ENCODE measurements at places on chromosomes 6 and 20. TPM values are rescaled to one million over a fixed set of nuclear protein-coding genes. Genes with fewer than 3 reads are reported as not detected.

GRCh38 chr6:77463861-77464494, 687 bp upstream of the HTR1B start:
- DNase-seq = peak; percentile 68
- H3K27me3 ChIP-seq = peaks cover 86% of the 10 kb centered on the region
- H3K36me3 ChIP-seq = no peaks in the 10 kb centered on the region
- peaks cover 14% of the 10 kb centered on the region for H3K4me1 ChIP-seq
- peak overlapping the region; percentile 72 for H3K4me3 ChIP-seq

DNA sequence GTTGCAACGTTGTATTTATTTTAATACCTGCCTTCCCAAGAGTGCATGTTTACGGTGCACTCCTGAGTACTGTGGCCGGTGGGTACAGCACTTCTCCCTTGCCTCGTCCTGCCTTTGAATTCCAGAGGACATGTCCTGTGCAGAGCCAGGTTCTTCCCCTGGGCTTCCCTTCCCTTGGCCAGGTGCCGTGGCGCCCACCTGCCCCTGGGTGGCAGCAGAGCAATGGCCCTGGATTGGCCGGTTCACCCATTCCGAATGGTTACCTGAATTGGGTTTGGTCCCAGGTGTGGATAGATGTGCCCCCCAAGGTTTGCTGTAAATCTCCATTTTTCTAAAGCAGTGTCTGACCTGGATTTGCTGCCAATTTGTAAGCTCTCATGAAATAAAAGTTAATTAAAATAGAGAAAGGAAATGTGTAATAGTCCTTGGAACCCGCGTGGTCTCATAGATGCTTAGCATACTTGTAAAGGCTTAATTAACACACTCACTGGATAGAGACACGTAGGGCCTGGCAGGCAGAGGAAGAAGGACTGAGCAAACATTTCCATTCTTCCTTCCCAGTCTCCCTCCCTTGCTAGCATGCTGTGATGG, 40.6 kb downstream of the DTD1 start:
- no peaks in the 10 kb centered on the region for H3K27me3 ChIP-seq
- no peak overlapping the region for H3K4me3 ChIP-seq
- H3K36me3 ChIP-seq = no peaks in the 10 kb centered on the region

DNA sequence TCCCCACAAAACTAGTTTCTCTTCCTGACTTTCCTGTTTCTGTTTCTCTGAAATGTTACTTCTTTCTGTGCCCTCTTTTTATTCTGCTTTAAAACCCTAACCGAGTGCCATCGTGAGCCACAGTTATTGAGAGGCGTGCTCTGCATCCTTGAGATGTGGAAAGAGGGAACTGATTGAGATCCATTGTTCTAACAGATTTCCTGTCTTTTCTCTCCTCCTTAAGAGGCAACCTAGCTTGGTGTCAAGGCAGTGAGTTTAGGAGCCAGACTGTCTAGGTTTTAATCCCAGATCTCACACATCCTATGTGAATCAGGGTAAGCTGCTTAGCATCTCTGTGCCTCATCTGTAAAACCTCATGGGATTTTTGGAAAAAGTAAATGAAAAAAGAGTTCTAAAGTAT, 57.5 kb downstream of the SNX9 start:
- H3K36me3 ChIP-seq = no peaks in the 10 kb centered on the region
- H3K27me3 ChIP-seq = no peaks in the 10 kb centered on the region
- peaks cover 30% of the 10 kb centered on the region for H3K4me1 ChIP-seq
- peak; percentile 47 for DNase-seq
- H3K27ac ChIP-seq = peak overlapping the region; percentile 61

GRCh38 chr6:148934539-148934938, 187.7 kb downstream of the UST start:
- DNase-seq = no peak
- H3K36me3 ChIP-seq = no peaks in the 10 kb centered on the region
- no peak overlapping the region for H3K4me3 ChIP-seq
- H3K27ac ChIP-seq = no peak overlapping the region

GRCh38 chr20:1656844-1657243, 735 bp downstream of the SIRPG start:
- no peak for DNase-seq
- no peak overlapping the region for H3K27ac ChIP-seq
- H3K36me3 ChIP-seq = no peaks in the 10 kb centered on the region

DNA sequence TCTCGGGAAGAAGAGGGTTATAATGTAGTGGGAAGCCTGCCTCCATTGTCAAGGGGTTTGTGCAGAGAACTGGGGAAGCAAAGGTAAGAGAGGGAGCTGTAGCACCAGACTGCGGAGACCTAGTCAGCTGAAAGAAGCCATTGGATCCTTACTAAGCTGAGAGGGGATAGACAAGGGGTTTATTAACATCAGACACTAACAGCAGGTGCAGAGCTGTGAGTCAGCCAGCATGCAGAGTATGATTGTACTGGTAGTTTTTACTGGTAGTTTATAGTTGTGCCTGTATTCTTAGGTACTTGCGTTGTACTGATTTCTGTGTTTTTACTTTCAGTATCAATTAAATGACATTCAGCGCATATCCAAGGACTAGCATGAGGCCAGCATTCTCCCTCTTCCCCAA, 17.8 kb upstream of the COL19A1 start:
- no peaks in the 10 kb centered on the region for H3K36me3 ChIP-seq
- no peaks in the 10 kb centered on the region for H3K27me3 ChIP-seq
- no peak overlapping the region for H3K4me3 ChIP-seq
- no peaks in the 10 kb centered on the region for H3K4me1 ChIP-seq

DNA sequence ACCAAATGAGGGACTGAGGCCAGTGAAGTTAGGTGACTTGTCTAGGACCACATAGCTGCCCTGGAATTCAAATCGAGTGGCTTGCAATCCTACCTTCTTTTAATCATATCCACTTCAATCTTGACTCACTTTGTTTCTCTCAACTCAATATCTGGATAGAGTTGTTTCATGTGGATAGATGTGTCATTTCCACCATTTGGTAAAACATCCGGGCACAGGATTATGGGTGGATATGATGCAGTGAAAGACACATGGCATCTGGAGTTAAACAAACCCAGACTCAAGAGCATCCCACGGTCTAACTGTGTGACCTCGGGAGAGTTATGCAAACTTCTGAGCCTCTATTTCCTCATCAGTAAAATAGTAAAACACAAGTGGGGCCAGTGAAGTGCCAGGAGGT, 103.6 kb upstream of the CNKSR3 start:
- no peaks in the 10 kb centered on the region for H3K27me3 ChIP-seq
- no peak for DNase-seq
- no peak overlapping the region for H3K27ac ChIP-seq

- DNase-seq = no peak
- H3K27me3 ChIP-seq = no peaks in the 10 kb centered on the region
Observed at GRCh38 chr6:47375426-47375825, 65.7 kb upstream of the TNFRSF21 start.

GRCh38 chr6:111663692-111664564, 58.2 kb upstream of the TRAF3IP2 start:
- H3K36me3 ChIP-seq = no peaks in the 10 kb centered on the region
- DNase-seq = peak; percentile 92
- H3K4me3 ChIP-seq = no peak overlapping the region
- peaks cover 41% of the 10 kb centered on the region for H3K4me1 ChIP-seq

DNA sequence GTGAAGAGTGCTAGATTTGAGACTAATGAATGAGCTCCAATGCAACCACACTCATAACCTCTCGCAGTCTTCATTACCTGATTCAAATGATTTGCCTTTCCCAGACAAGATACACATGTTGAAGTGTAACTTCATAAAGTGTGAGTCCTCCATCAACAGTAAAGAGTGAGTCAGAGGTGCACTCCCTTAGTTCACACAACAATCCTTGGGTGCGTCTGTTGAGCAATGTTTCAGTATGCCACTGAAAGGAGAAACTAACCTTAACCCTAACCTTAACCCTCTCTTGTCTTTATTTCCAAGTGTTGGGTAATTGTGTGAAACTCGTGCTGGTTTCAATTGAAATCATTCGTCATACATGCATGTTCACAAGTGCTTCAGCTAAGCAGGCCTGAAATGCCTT, 21.0 kb upstream of the RIN2 start:
- DNase-seq = no peak
- H3K27me3 ChIP-seq = no peaks in the 10 kb centered on the region
- H3K27ac ChIP-seq = no peak overlapping the region
- no peaks in the 10 kb centered on the region for H3K4me1 ChIP-seq
- no peaks in the 10 kb centered on the region for H3K36me3 ChIP-seq

- no peaks in the 10 kb centered on the region for H3K36me3 ChIP-seq
- no peak overlapping the region for H3K27ac ChIP-seq
- H3K27me3 ChIP-seq = peaks cover 13% of the 10 kb centered on the region
- no peaks in the 10 kb centered on the region for H3K4me1 ChIP-seq
- no peak overlapping the region for H3K4me3 ChIP-seq
Observed at GRCh38 chr20:25116739-25117458, 35.0 kb upstream of the VSX1 start.

TCP11 gene
- total RNA-seq = 0.25 TPM

L3MBTL1 gene
- total RNA-seq = 27.6 TPM

EEF1A2 gene
- total RNA-seq = 0.54 TPM
